ENCODE measurements at places on chromosomes 16 and 17. TPM values are rescaled to one million over a fixed set of nuclear protein-coding genes. Genes with fewer than 3 reads are reported as not detected.

Gene PARD6A
- total RNA-seq = 1.1 TPM

Gene PPP1R1B
- 0.88 TPM for total RNA-seq

Gene SCNN1B
- 0.07 TPM for total RNA-seq

Gene KRT17
- total RNA-seq = 3,975 TPM

Gene NRN1L
- not detected for total RNA-seq

DNA sequence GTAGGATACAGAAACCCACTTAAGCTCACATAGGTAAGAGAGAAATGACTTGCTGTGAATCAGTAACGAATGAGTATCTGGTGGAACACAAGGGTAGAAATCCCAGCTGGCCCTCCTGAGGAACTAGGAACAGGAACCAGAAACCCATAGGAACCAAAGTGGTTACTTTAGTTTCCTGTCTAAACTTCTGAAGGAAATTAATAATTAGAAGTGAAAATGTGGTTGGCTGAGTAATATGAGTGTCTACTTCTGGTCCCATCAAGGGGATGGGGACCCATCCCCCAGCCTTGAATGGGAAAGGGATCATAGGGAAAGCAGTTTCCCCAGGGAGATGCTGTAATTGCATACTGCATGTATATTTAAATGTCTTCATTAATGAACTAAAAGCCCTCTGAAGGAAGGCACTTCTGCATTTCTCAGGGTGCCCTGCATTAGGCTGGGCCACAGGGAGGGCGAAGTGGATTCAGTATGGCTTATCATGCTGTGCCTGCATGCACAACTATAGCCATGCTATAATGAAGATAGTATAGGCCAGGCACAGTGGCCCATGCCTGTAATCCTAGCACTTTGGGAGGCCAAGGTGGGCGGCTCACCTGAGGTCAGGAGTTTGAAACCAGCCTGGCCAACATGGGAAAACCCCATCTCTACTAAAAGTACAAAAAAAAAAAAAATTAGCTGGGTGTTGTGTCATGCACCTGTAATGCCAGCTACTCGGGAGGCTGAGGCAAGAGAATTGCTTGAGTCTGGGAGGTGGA lies 45.6 kb downstream of the CYB5B start:
- no peak for DNase-seq

- DNase-seq = peak; percentile 16
These were observed 1.2 kb downstream of the RTN4RL1 start for GRCh38 chr17:2023692-2024571.

DNA sequence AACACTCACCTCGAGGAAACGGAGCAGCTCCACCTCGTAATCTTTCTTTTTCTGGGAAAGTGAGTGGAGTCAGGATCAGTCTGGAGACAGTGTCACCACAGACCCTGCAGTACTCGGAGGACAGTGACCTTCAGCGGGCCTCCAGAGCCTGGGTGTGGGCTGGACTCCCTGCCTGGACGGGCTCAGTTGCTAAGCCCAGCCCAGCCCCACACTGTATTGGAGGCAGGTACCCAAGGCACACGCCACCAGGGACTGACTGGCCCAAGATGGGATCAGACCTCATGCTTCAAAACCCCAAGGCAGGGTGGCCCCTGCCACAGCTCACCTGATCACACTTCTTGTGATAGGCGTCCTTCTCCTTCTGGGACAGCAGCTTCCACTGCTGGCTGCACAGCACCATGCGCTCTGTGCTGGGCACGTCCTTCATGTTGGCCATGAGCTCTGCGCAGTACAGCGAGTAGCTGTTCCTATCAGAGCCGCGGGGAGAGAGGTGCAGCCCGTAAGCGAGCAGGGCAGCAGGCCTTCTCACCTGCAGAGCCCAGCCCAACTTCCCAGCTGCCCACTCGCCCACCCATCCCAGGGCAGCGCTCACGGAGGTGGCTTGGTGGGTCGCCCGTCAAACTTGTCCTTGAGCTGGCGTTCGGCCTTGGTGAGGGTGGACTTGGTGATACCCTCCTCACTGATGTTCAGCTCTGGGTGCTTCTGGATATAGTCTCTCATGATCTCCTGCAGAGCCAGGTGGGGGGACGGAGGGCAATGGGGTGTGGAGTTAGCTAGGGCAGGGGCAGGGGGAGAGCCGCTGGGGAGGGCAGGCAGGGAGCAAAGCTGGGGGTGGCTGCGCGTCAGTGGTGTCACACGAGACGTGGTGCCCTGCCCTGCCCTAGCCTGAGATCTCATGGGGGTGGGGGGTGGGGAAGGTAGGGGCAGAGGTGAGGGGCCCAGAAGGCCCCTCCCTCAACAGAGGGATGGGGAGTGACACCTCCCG lies 7.9 kb downstream of the UBTF start:
- no peak for DNase-seq

DNA sequence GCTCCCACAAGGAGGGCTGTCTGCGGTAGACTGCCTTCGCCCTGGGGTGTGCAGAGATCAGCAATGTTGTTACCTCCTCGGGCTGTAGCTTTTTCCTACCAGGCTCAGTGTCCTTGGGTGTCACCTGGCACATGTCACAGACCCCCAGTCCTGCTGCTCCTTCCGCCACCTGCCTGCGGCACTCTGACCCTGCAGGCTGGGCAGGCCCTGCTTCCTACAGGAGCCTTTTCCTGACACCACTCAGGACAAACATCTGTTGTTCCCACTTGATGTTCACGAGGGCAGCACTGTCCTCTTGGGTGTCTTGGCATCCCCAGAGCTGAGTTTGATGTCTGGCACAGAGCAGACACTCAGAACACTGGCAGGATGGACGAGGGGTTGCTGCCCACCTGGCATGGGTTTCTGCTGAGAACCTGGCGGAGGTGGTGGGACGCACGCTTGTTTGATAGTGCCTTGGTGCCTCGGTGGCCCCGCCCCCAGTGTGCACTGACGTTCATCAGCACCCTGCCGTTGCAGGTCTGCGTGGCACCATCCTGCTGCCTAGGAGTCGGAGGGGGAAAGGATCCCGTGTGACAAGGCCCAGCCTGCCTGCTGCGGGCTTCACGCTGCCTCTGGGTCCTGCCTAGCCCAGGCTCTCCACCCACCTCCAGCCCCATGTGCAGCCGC lies 26.7 kb upstream of the NUDT16L1 start:
- DNase-seq = no peak

DNA sequence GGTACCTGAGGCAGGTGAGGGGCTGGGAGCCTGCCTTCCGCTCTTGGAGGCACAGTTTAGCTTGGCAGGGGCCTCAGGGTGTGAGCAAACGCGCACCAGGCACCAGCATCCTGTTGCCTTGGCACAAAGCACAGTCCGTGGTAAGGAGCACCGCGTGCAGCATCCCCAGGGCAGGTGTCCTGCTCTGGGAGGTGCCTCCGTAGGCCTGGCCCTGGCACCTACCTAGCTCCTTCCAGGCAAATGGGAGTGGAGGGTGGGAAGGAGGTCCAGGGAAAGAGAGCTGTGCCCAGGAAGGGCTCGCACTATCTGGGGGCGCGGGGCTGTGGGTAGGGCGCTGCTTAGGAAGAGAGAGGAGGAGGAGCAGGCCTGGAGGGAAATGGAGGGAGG lies 3.1 kb upstream of the GSE1 start:
- DNase-seq = peak; percentile 20

DNA sequence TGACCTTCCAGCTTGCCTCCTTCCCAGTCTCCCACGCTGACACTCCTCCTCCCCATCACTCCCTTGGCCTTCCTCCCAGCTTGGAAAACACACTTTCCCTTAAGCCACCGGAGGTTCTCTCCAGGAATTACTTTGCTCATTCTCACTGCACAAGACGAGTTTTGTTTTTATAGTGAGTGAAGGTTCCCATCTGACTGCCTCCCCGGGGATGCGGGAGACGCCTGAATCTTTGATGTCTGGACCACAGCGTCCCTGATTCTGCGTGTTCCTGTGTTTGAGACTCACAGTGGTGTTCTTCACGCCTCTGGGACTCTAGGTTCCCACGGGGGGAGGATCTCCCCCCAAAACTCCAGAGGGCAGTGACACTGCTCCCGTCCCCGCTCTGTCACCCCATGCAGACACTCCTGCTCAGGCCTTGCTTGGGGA lies 2.0 kb downstream of the DNAI2 start:
- DNase-seq = no peak

DNA sequence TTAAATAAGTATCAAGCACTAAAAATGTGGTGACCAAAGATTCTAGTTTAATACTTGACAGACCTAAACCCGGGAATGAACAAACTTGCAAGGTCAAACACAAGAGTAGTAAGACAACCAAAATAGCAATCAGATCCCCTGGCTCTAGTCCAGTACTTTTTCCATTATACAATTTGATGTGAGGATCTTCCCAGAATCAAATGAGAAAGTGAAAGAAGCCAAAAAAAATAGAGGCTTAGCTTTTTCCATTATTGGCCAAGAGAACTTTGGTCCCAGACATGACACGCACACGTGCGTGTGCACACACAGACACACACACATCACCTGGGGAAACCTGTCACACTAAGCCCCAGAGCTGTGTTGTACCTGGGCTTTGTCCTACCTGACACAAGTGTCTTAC lies 300.6 kb upstream of the CDH5 start:
- no peak for DNase-seq

- no peak for DNase-seq
These were observed 13.2 kb downstream of the NLK start for GRCh38 chr17:28055546-28056275.

GRCh38 chr16:57656342-57656955 lies 11.7 kb upstream of the ADGRG3 start:
- no peak for DNase-seq

DNA sequence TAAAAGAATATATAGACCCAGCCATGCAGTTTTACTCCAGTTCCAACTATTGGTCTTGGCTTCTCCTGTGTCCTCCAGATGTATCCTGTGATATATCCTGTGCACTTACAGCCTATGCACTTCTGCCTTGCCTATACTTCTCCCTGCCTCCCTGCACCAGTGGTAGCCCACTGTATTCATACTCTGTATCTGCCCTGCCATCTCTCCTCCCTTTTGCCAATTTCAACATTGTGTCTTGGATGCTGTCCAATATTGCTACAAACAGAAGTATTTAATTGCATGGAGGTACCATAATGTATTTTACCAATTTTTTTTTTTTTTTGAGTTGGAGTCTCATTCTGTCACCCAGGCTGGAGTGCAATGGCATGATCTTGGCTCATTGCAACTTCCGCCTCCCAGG lies 242.7 kb downstream of the HAPSTR1 start:
- no peak for DNase-seq

DNA sequence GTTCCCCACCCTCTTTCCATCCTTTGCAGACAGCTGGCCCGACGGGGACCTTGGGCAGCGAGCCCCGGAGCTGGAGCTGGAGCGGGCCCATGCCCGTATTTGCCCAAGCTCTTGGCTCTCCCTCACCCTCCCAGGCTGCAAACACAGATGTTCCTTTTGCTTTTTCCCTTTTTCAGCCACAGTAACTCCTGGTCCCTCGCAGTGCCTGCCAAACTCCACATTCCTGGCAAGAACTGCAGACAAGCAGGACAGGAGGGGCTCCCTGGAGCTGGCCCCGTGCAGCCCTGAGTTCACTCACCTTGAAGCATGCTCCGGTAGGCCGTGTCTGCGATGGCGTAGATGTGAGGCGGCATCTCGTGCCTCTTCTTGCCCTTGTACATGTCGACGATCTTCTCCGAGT lies 33.9 kb downstream of the MYH11 start:
- DNase-seq = no peak

- peak; percentile 76 for DNase-seq
These were observed 2.2 kb upstream of the RPL38 start for GRCh38 chr17:74201250-74201649.

GRCh38 chr17:45018848-45019711 lies 32.4 kb downstream of the DCAKD start:
- no peak for DNase-seq

GRCh38 chr17:27554152-27554551 lies 76.8 kb upstream of the LGALS9 start:
- DNase-seq = no peak

- no peak for DNase-seq
These were observed 401.6 kb downstream of the NPIPA7 start for GRCh38 chr16:16780588-16780987.

DNA sequence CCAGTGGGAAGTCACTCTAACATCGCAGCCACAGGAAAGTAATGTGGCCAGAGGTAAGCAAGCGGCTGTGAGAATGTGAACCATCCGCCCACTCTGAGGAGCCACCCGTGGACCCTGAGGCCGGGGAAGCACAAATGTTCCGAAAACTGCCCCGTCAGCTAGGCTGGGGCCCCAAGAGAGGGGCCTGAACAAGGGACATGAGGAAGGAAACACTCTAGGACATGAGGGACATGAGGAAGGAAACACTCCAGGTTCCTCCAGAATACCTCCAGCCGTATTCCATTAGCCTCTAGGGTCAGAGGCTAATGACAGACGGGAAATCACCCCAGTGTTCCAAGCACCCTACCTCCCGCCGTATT lies 317 bp downstream of the TEFM start:
- no peak for DNase-seq

DNA sequence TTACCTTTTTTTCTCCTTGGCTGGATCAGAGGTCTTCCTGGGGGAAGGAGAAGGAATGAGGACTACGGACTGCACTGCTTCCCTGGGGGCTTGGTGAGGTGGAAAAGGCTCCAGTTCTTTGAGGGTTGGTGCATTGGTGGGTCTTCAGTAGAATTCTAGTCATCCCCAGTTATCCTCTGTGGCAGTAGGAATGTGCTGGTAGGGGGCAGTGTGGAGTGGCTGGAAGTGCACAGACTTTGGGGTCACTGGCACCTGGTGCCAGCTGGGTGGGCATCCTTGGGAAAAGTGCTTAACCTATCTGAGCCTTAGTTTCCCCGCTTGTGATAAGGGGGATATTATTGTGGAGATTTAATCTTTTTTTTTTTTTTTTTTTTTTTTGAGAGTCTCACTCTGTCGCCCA lies 6.3 kb downstream of the TAC4 start:
- DNase-seq = no peak

DNA sequence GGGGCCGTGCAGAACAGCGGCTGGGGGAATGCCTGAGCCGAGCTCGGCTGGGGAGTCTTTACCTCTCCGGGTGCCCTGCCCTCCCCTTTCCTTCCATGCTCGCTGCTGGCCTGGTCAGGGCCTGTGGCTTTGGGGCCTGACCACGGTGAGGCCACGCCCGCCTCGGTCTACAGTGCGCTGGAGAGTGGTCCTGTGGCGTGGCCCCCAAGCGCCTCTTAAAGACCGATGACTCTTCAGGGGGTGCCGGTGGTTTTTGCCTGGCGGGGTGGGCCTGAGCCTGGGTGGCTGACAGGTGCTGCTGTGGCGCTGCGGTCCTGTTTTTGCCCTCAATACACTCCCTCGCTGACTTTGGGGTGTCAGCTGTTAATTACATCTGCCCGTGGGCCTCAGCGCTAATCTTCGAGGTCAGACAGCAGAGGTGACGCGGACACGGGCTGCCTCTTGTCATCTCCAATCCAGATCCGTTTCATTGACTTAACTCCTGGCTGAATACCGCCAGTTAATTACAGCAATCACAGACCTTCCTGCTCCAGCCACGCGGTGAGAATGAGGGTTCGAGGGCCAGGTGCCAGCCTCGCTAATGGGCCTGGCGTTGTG lies 29.7 kb downstream of the GSE1 start:
- DNase-seq = no peak
